Activated T-cell treated with anti-CD3 and anti-CD28 coated beads for 4 hours (primary cell): ENCODE measurements at places on chromosomes 7 and 10.

DNA sequence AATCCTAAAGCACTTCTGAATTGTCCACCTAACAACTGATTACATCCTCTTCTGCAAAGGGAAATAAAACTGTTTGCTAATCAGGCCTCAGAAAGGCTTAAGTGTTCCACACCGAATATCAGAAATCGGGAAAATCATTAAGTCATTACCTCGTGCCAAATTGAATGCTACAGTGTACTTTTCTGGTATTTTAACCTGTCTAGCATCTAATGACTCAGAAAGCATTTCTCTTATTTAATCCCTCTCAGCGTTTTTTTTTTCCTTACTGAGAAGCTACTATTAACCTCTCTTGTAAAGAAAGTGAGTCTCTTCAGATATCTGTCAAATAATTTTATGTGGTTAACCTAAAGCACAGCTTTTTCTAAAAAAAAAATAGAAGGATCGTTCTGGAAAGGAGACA is 28.6 kb downstream of the VIM start:
- DNase-seq: no peak

DNA sequence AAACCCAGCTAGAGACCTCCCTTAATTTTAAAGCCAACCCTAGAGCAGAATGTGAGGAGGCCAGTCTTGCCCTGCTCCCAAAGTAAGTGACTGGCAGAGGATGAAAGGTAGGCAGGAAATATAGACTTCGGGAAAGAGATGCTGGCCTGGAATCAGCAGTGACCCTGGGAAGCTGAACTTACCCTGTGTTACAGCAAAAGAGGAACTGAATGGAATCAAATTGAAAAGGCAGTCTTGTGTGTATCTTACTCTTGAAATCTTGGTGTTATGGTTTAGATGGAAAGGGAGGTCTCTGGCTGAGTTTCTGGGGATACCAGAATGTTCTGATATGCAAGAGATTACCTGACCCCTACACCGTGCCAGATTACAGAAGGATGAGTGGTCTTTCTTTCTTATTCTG is 7.9 kb upstream of the CFAP43 start:
- no peak for DNase-seq

GRCh38 chr10:31000867-31001266 is 30.8 kb downstream of the ZNF438 start:
- no peak for DNase-seq

GRCh38 chr7:122291189-122291588 is 13.4 kb downstream of the FEZF1 start:
- no peak for DNase-seq

DNA sequence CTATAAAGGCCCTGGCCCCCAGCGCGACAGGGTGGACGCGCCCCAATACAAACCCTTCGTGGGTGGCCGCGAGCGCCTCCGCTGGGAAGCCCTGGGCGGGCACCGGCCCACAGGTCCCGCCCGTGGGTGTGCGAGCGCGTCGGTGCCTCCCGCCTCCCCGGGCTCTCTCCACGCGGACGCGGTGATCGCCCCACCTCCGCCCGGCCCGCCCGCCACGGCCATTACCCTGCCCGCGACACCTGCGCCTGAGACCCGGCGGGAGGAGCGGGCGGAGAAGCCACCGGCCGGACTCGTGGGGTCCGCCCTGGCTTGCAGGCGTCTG is 81.2 kb downstream of the PAX2 start:
- DNase-seq: no peak

DNA sequence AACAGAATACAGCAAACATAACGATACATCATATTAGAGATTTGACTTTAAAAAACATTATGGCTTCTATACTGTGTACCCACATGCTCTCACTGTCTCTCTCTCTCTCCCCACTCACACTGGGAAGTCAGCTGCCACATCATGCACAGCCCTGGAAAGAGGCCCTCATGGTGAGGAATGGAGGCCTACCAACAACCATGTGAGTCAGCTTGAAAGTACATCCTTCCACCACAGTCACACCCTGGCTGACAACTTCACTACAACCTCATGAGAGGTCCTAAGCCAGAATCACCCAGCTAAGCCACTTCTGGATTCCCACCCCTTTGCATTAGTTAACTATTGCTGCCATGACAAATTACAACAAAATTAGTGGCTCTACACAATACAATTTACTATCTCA is 23.3 kb upstream of the GPR22 start:
- DNase-seq: no peak
